CD8-positive, alpha-beta memory T cell (primary cell): ENCODE measurements at places on chromosomes 16 and 17.

- no peak for DNase-seq
Observed at GRCh38 chr16:11398851-11399250, 53.6 kb downstream of the RMI2 start.

GRCh38 chr17:28657756-28658155 is 4.0 kb downstream of the SDF2 start:
- DNase-seq: no peak

DNA sequence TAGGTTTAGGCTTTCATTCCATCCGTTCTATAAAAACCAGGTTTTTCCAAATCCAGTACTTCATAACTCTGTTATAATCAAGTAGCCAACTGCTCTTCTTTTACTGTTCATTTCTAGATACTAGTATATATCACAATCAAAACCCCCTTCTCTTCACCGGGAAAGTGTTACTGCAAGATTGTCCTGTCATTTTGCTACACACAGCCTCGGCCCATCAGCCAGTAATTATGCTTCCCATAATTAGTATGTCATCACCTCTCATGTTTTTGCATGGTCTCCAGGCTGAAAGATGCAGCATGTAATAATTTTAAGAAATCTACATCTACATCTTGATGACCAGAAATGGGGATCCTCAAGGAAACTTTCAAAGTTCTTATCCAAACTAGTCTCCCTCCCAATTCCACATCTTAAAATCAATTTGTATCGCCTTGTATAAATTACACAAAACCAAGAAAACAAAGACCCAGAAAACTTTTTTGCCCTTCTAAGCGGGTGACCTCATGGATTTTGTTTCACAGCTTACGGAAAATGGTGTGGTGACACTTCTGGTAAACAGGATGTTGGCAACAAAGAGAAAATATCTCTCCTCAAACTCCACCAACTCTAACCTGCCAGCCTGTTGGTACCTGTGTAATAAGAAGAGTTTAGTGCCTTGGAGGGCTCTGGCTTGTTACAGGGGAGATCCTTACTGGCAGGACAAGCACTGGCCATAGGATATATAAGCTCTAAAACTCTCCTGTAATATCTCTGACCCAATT is 9.3 kb downstream of the TACO1 start:
- no peak for DNase-seq

DNA sequence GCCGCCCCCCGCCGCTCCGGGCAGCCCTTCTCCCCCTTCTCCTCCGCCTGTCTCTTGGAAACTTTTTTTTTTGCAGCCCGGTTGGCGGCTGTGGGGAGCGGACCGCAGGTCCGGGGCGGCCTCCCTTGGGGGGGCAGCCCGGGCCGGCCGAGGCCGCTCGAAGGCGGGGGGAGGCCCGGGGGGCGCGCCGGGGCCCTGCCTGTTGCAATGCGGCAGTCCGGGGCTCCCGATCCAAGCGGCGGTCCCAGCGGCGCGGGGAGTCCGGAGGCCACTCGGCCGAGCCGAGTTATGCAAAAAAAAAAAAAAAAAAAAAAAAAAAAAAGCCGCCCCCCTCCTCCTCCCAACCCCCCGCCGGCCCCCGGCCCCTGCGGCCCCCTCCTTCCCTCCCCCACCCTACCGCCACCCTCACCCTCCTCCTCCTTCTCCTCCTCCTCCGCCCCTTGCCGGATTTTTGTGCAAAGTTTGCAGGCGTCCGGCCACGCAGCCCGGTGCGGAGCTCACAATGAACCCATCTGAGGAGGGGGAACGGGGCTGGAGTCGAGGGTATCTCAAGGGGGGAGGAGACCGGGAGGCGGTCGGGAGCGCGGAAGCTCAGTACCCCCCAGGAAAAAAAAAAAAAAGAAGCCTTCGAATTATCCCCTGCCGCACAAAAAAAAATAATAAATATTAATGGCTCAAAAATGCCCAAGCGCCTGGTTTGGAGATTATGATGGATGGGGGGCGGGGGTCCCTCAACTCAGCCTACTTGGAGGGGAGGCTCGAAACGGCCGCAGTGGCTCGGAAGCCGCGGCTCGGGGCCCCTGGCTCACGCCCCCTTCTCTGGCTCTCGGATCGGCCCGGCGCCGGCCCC is at the start of gene ZNF423:
ZNF423 (minus strand) TSS at position 291 of the 850 bp plus-strand sequence. CDS start 338 bp downstream, outside the sequence.
- DNase-seq: no peak

- DNase-seq: no peak
Observed at GRCh38 chr17:6498901-6499540, 54.8 kb downstream of the PIMREG start.

- DNase-seq: no peak
Observed at GRCh38 chr17:6241381-6241780, 171.2 kb downstream of the WSCD1 start.

DNA sequence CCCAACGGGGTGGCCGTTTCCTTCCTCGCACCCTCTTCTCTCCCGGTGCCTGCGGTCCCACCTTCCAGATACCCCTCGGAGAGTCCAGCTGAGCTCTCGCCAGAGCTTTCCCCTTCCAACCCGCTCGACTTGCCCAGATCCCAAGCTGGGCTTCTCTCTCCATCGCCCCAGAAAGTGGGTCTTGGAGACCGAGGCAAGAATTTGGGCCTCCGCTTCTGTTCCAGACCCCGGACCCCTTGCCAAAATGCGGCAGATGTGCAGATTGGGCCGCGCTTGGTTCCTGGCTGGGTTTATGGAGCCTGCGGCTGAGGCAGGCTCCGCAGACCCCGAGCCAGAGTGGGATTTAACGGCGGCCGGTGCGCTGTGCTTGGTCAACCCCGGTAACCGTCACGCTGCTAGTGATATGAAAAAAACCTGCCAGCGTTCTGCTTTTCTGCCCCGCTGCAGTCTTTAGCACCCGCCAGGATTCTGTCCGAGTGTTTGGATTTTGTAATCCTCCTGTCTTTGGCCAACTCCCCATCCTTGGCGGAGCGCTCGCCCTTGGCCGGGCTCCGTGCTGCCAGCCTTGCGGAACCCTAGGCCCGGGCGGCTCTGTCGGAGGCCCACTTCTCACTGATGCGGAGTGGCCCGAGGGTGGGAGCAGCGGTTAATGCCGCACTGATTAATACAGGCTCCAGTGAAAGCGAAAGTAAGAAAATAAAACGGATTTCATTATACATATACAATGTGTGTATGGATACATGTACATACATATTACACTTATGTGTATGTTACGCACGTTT is 754 bp upstream of the SLFN11 start:
- DNase-seq: peak; percentile 36

GRCh38 chr16:58510097-58510775 is 5.1 kb upstream of the SETD6 start:
- no peak for DNase-seq

DNA sequence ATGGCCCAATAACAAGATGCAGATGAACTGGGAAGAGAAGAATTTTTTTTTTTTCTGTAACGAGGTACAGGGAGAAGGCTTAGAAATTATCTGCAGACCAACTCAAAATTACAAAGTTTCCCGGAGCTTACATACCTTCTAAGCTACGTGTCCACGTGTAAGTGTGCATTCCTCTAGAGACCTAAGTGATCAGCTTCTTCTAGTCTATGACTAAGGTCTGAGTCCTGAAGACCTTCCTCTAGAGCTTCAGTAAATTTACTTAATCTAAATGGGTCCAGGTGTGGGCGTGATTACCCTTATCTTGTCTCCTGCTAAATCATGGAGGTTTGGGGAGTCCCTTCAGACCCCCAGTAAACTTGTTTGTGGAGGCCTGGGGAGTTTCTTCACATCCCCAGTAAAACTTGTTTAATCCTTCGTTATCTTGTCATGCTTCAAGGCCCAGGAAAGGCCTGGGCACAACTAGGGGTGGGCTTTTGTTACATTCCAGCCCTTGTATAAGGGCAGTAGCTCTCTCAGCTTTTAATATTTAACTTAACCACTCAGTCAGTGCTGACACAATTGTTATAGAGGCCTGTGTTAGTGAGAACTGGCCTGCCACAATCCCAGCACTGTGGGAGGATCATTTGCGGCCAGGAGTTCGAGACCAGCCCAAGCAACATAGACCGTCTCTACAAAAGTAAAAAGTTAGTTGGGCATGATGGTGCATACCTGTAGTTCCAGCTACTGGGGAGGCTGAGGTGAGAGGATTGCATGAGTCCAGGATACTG is 342.3 kb downstream of the SNX29 start:
- DNase-seq: no peak

GRCh38 chr16:86604436-86605193 is 26.3 kb downstream of the FOXL1 start:
- peak; percentile 25 for DNase-seq

DNA sequence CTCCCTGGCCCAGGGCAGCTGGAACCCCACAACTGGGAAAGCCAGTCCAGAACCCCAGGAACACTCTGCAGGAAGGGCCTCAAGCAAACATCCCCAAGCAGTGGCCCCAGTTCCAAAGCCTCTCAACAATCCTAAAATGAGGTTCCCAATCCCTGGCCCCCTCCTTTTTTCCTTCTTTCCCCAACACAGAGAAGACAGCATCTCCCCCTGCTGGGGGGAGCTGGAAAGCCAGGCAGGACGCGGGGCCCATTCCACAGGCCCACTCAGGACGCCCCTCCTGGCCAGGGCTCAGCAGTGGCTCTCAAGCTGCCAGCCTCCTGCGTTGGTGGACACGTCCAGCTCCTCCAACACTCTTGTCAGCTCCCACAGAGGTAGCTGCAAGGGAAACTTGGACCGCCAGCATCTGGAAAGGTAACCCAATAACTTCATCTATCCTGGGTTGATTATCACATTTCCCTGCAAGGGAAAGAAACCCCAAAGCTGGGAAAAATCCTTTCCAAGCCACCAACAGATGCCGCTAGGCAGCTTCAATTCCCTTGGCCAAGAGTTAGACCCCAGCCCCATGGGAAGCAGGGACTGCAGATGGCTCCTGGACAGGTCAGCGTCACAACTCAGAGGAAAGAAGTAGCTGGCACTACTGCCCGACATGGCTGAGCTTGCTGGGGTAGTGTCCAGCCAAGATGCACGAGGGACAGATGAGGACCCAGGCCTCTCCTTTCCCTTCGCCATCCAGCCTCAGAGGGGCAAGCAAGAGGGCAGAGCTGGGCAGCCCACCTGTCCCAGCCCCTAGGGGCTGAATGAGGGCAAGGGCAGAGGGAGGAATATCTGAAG is 7.6 kb downstream of the HDAC5 start:
- DNase-seq: no peak

DNA sequence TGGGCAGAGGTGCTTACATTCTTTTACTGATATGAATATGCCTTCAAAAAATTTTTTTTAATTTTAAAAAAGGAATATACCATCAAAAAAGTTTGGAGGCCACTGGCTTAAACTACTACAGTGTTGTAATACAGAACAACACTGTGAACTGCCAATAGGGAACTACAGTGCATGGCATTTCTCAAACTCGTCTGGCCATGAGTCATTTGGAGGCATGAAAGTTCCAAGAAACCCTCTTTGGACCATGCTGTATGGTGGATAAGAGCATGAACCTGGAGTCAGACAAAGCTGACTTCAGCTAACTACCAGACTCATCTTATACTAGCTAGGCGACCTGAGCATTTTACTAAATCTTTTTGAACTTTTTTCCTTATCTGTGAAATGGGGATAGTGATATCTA is 9.2 kb upstream of the NF1 start:
- no peak for DNase-seq

- DNase-seq: no peak
Observed at GRCh38 chr17:12431188-12431587, 234.5 kb upstream of the MYOCD start.

DNA sequence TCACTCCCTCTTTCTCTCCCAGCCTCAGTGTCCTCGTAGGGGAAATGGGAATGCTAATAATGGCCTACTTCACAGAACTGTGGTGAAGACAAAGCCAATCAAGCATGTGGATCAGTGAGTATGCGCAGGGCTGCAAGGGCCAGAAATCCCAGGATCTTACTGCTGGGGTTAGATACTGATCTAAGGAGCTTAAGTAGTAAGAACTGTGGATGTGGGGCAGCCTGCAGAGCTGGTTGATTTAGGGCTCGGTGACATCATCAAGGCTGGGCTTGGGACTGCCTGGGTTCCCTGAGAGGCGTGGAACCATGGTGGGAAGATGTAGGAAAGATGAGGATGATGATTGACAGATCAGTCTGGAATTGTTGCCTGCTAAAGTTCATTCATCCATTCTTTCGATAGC is 25.6 kb downstream of the GOSR2 start:
- DNase-seq: no peak

DNA sequence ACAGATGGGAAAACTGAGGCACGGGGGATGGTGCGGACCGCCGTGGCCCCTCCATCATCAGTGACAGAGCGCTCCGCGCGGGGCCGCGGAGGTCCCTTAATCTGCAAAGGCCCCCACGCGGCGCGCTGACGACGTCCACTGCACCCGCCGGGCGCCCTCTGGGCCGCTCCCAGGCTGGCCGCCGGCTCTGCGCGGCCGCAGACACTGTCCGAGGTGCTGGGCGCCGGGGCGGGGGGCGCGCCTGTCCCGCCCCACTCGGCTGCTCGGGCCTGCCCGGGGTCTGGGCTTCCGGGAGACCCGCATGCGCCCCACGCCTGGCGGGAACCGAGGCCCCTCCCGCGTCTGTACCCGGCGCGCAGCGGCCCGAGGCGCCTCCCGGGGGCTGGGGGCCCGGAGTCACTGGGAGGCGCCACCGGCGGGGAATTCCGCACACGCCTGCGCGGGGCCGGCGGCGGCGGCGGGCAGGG is 550 bp upstream of the RNF213 start:
- DNase-seq: peak; percentile 81

GRCh38 chr17:3979290-3979611 is 15.0 kb upstream of the ATP2A3 start:
- no peak for DNase-seq

- no peak for DNase-seq
Observed at GRCh38 chr17:36920032-36921005, 17.0 kb upstream of the LHX1 start.

DNA sequence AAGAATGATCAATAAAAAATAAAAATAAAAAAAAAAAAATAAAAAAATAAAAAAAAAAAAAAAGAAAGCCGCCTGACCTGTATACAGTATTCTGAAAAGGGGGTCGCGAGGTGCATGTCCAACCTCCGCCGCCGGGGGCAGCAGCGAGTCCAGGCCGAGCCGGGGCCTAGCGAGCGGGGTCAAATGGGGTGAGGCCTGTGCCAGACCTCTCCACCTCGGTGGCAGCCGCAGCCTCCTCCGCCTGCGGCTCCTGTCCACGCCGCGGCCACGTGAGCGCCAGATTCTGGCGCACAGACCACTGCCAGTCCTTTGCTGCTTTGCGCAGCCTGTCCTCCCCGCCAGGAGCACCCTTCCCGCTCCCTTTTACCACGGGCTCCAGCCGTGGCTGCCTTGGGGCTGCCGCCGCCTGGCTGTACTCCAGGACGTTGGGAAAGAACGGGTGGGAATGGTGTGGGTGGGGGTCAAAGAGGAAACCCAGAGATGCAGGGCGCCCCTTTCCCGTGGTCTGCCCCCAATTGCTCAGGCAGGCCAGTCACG is 2.4 kb upstream of the BCKDK start:
- DNase-seq: peak; percentile 83
